HT-29 (cell line): ENCODE measurements at places on chromosomes 7 and 10.

GRCh38 chr10:96440361-96441292 lies 73.1 kb downstream of the TLL2 start:
- DNase-seq, result no peak

GRCh38 chr10:46228563-46229071 lies 58.2 kb upstream of the ANTXRL start:
- DNase-seq, result peak; percentile 61

- DNase-seq, result no peak
These were observed 44.6 kb downstream of the TMEM168 start for GRCh38 chr7:112745635-112746034.

DNA sequence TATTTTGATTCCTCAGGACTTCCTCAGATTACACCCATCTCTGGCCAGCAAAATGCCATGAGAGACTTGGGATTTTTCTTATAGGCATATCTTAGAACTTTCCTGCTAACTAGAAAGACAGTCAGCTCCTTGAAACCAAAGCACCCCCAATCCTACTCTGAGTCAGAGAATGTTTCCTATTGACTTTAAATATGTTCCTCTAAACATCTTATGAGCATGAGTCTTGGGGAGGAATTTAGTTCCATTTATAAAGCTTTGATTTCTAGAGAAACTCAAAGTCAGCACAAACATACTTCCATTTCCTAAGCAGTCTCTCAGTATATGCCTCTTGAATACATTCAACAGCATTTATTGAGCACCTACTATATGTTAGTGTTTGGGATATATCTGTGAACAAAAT lies 128.5 kb downstream of the INHBA start:
- no peak for DNase-seq

GRCh38 chr7:8134089-8134733 lies 127.8 kb downstream of the ICA1 start:
- no peak for DNase-seq

- DNase-seq, result no peak
These were observed 46.5 kb upstream of the ITGB8 start for GRCh38 chr7:20284003-20284770.
